ENCODE measurements at places on chromosomes 16 and 17.

DNA sequence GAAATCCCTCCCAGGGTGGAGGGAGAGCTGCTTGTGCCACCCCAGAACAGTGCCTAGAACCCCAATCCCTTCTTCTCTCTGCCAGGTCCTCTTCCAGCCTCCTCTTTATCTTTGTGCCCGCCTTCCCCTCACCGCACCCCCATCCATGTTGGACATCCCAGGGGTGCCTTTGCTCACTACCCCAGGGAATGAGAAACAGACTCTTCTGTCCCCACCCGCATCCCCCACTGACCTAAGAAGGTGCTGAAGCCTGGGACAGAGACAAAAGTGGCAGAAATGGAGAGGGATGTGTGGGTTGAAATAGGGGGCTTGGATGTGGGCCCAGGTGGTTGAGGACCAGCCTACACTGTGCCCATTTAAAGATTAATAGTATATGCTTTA is 17.0 kb downstream of the ALOX15B start:
- DNase-seq, result no peak

- no peak for DNase-seq
Observed at GRCh38 chr17:77329741-77330531, 189.2 kb downstream of the SEC14L1 start.

GRCh38 chr16:67563708-67564468 is 1.6 kb downstream of the CTCF start:
- peak; percentile 40 for DNase-seq

DNA sequence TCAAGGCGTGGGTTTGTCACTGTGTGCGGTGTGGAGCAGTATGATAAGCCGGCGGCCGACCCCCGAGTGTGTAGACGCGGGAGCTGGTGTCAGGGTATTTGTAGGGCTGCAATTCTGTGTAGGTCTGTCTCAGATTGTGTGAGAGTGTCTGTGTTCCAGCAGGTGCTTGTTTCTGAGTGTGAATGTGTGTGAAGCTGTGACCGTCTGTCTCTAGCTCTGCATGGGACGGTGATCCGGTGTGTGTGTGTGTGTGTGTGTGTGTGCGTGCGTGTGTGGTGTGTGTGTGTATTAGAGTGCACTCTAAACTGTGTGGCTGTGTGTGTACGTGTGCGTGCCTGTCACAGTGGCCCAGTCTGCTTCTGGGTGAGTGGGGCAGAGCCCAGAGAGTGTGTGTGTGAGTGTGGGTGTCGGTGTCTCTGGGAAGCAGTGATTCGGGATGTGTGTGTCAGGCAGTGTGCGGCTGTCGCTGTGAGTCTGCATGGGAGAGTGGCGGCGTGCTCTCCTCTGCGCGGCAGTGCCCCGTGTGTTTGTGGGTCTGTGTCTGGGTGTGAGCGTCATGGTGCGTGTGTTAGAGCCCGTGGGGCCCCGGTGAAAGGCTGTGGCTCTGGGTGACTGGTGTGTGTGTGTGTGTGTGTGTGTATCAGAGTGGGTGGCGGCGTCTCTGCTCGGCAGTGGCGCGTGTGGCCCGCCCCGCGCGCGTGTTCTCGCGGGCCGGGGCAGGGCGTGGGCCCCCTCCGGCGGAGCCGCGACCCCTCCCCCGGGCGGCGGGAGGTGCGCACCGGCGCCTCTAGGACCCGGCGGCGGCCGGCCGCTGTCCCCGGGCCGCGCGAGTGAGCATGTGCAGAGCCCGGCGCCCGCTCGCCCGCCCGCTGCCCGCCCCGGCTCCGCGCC is at the start of gene WSCD1:
WSCD1 (plus strand) TSS at position 841 of the 891 bp plus-strand sequence. CDS start 10,280 bp downstream, outside the sequence.
- DNase-seq, result no peak

- no peak for DNase-seq
Observed at GRCh38 chr17:57288040-57288772, 31.9 kb downstream of the MSI2 start.

DNA sequence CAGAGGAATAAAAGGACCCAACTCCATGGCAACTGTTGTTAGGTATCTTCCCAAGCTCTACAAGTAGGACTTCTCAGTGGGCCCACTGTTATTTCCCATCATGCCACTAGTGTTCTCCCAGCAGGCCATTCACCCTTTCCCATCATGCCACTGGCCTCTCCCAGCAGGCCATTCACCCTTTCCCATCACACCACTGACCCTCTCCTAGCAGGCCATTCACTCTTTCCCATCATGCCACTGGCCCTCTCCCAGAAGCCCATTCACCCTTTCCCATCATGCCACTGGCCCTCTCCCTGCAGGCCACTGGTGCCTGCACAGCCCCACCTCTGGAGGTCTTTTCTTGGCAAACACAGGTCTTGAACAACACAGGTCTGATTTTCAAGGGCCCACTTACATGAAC is 36.3 kb downstream of the IFT140 start:
- no peak for DNase-seq

- DNase-seq, result no peak
Observed at GRCh38 chr17:33811004-33811760, 443.9 kb upstream of the CCL2 start.

GRCh38 chr16:88872650-88873331 is 6.3 kb upstream of the PABPN1L start:
- DNase-seq, result no peak

GRCh38 chr17:28326114-28326513 is 7.1 kb downstream of the TMEM97 start:
- DNase-seq, result no peak

DNA sequence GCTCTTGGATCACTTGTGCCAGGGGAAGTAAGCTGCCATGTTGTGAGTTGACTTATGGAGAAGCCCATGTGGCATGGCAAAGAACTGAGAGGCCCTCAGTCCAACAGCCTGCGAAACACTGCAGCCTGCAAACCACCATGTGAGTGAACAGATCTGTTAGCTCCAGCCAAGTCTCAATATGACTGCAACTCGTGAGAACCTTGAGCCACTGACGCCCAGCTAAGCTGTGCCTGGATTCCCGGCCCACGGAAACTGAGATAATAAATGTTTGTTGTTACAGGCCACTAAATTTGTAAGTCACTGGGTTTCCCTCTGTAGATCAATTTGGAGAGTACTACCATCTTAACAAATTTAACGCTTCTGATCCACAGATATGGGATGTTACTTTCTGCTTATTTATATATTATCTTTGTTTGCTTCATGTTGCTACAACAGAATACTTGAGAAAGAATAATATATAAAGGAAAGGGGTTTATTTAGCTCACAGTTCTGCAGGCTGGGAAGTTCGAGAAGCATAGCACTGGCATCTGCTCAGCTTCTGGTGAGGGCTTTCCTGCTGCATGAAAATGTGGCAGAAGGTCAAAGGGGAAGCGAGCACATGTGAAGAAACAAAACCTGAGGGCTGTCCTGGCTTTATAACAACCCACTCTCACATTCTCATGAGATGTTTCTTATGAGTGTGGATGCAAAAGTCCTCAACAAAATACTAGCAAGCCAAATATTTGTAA is 29.4 kb upstream of the ATP2A3 start:
- DNase-seq, result no peak

- DNase-seq, result no peak
Observed at GRCh38 chr16:77344341-77344740, 90.5 kb downstream of the ADAMTS18 start.

- DNase-seq, result no peak
Observed at GRCh38 chr16:50259334-50260205, 6.8 kb upstream of the ADCY7 start.

DNA sequence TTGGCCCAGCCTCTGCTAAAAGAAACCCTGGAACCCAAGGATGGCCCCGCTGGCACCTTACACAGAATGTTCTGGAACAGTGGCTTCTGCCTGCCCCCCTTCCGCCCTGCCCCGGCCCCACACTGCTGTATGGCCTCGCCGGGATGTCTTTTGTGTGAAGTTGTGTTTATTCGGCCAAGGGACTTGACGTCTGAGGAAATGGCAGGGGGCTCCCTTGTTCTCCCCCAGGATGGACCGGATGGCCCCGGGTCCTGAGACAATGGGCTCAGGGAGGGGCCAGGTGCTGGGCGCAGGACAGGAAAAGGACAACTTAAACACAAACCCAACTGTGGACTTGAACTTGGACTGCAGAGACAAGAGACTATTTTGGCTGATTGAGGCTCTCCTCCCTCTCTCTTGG is 81.6 kb upstream of the GSE1 start:
- no peak for DNase-seq

GRCh38 chr16:31718998-31719397 is 154.6 kb upstream of the ZNF267 start:
- DNase-seq, result no peak

DNA sequence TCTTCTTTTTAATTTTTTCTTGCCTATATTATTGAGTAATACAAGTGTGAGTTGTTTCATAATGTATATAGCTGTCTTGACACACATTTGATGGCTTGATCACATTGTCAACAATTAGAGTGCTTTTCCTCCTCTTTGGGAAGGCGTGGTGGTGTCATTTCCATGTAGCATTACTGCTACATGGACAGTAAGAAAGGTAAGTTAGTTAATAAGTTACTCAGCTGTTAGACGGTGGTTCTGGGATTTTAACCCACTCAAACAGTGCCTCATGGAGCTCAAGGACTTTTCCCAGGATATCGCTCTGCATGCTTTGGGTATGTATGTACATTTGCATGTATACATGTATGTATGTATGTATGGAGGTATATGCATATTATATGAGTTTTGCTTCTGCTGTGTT is 94.6 kb downstream of the HAPSTR1 start:
- no peak for DNase-seq

DNA sequence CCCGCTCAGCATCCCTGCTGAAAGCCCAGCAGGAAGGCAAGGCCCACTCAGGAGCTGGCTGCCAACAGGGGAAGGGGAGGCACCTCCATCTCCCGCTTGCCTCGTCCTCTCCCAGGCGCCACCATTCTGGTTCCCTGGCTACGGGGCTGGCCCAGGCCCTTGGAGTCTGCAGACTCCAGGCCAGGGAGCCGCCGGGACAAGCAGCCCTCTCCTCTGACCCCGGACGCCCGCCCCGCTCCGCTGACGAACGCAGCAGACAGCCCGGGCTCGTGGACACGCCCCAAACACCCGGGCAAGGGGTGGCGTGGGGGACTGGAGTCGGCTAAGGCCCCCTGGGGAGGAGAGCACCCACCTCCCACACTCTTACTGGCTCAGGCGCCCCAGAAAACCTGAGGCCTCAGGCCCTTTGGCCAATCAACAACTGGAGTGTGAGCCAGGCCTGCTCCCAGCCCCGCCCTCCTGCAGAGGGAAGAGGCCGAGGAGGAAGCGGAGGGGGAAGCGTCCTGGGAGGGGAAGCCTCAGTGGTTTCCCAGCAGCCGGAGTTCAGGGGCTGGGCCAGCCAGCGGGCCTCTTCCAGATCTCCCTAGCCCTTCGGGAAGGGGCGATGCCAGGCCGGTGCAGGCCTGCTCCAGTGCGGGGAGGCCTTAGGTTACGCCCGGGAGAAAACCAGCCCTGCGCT is 4.2 kb downstream of the MNT start:
- peak; percentile 41 for DNase-seq
